ENCODE measurements at places on chromosomes 2 and 18.

GRCh38 chr18:34976123-34976522, 65.1 kb upstream of the MAPRE2 start:
- DNase-seq, result no peak

DNA sequence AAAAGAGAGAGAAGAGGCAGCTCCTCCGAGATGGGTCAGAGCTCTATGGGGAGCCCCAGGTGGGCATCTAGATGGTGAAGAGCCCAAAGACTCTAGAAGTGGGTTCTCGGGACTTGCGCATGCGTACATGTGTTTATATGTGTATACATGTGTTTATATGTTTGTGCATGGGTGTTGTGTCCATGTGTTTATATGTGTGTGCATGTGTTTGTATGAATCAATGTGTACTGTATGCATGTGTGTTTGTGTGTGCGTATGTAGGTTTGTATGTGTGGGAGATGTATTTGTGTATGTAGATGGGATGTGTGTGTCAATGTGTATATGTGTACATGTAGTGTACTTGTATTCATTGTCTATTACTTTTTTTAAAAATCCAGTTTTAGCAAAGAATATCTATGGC, 25.6 kb downstream of the DNPEP start:
- DNase-seq, result no peak

DNA sequence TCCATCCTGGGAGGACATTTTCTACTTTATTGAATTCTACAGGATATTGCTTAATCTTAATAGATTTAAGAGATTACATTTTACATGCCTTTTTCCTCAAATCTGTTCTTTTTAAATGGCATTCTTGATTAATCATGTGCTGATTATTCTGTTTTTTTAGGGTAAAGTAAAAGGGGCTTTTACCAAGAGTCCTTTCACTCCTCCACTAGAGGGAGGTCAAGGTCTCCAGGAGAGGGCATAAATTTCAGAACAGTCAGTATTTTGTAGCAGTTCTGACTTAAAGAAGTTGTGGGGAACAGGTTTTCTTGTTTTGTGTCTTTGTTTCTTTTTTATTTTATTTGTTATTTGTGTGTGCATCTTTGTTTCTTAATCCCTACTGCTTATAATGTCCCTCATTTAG, 25.4 kb downstream of the WDR75 start:
- no peak for DNase-seq

- DNase-seq, result no peak
Observed at GRCh38 chr2:79530443-79530842, 17.6 kb downstream of the CTNNA2 start.

DNA sequence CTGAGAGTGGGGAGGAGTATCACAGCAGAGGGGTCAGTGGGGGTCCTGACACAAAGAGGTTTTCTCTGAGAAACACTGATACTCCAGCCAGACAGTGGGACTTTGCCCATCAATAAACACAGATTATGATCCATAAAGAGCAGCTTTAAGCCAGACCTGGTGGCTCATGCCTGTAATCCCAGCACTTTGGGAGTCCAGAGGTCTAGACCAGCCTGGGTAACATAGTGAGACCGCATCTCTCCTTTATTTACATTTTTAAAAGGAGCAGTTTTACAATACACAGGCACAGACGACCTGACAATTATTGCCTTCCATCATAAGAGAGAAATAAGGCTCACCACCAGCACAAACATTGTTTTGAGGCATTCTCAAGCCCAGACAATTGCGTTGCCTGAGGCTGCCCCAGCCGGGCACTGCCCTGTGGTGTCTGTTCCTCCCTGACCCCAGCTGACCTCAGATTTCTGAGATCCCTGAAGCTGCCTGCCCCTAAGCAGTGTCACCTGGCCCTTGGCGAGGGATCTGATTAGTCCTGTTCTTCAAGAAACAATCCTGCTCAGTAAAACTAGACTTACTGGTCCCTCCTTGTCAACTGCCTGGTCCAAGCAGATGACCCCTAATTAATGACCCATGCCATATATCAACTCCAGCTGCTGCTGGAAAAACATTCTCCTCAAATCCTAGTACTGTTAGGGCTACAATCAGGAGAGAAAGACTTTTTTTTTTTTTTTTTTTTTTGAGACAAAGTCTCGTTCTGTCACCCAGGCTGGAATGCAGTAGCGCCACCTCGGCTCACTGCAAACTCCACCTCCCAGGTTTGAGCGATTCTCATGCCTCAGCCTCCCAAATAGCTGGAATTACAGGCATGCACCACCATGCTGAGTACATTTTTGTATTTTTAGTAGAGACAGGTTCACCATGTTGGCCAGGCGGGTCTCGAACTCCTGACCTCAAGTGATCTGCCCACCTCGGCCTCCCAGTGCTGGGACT, 59.4 kb upstream of the SOS1 start:
- DNase-seq, result no peak

DNA sequence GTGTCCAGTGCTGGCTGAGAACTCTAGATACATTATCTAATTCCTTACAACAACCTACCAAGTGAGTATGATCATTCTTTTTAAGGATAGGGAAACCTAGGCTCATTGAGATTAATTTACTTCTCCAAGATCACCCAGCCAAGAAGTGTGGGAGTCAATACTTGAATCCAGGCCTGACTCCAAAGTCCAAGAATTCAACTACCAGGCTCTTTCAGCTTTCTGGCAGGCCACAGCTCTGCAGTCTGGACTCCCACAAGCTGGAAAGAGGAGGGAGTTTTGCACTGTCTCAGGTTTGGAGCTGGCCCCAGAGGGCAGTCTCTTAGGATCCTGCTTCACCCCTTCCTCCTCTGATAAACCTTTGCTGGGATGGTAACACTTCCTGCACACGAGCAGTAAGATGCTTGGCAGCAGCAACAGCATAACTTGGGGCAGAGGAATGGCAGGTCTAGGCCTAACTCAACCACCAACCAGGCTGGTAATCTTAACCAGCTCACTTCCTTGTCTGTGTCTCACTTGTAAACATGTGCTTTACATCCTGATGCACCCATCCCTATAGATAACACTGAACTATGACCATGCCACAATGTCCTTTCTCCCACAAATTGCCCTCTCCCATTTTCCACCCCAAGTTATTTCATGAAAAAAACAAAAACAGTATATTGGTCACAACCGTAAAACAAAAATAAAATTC, 111.1 kb upstream of the ACAA2 start:
- no peak for DNase-seq
